Astrocyte (in vitro differentiated cells and primary cell): ENCODE measurements at places on chromosomes 5 and 9. TPM values are rescaled to one million over a fixed set of nuclear protein-coding genes. Genes with fewer than 3 reads are reported as not detected.

The DMRTA1 gene
- total RNA-seq = 6.1 and 6.2 TPM in 2 replicates

- H3K27me3 ChIP-seq = no peaks in the 10 kb centered on the region
- H3K4me3 ChIP-seq = no peak overlapping the region
- no peaks in the 10 kb centered on the region for H3K36me3 ChIP-seq
- no peak overlapping the region for H3K27ac ChIP-seq
These were observed 48.8 kb upstream of the JAK2 start for GRCh38 chr9:4936277-4936676.

DNA sequence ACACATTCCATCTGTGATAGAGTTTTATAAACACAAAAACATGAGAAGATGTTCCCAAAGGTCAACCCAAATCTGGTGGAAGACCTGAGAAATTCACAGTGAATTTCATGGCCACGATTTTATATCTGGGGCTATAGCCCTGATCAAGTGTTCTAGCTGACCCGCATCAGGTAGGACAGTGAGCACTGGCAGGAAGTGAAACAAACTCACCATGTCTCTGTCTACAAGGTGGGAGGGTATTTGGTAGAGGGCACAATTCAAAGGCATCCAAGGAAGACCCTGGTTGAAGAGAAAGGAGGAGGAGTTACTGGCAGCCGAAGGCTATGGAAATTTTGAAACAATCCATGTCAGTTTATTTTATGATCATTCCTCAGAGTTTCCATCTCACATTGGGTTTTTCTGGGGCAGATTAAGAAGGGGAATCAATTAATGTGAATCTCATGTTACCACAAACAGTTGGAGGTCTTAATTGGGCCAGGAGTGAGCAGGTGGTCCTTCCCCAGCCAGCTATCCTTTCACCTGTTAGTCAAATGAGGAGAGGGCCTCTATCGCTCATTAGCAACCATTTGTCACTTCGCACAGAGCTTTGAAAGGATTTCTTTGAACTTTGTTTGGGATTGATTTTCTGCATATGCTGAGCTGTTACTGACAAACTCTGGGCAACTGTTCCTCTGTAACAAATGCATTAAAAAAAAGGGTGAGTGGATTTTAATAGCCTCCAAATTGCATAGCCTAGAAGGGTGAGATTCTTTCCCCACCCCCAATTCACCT lies 612.0 kb upstream of the CLINT1 start:
- no peaks in the 10 kb centered on the region for H3K36me3 ChIP-seq
- no peak overlapping the region for H3K27ac ChIP-seq
- no peak for DNase-seq
- H3K4me1 ChIP-seq = no peaks in the 10 kb centered on the region
- H3K4me3 ChIP-seq = no peak overlapping the region

DNA sequence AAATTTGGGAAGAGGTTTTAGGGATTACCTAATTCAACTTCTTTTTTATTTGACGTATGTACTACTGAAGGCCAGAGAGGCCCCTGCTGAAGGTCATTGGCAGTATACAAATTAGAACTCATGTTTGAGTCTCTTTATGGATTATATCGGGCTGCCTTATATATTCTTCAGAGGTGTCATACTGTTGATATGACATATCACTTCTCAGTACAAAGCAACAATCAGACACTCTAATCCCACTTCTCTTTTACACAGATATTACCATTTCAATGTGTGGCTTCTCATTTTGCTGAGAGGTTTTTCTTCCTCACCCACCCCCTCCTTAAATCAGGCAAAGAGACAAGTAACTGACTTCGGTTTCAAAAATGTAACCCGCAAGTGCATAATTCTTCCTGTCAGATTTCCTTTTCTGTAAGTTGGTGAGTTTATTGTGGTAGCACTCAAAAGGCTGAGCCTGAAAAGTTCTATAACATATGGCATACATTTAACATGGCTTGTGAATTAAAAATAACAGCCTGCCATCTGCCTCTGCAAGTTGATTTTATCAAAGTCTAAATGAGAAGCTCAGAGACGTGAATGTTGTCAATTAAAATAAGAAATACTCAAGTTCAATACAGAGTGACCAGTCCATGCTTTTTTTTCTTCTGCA lies 163.6 kb upstream of the RORB start:
- no peaks in the 10 kb centered on the region for H3K4me1 ChIP-seq
- no peaks in the 10 kb centered on the region for H3K27me3 ChIP-seq
- no peak for DNase-seq
- no peaks in the 10 kb centered on the region for H3K36me3 ChIP-seq
- H3K4me3 ChIP-seq = no peak overlapping the region

The PCDHGC4 gene
- total RNA-seq = 6.6 and 7.4 TPM in 2 replicates

DNA sequence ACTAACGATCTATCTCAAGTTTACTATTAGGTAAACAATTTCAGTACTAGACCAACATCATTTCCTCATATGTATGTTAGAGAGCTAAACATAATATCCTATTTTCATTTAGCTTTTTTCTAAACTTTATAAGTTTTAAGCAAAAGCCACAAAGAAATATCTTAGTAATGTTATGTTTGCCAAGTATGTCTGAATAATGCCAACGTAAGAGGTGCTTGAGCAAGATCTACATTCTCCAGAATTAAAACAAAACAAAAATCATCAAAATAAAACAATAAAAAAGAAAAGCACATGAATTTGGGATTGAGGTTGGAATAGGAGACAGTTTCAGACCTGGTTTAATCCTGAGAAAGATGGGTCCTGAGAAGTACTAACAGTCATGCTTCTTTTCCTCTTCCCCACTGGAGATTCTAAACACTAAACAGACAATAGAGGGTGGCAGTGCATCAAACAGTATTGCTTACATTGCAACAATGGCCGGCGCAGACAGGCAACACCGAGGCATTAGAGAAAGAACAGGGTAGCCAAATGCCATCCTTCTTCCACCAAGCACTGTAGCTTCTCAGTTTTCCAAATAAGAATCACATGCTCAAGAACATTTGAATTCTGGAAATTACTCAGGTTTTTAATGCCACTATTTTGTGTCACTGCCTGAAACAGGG lies 33.6 kb downstream of the CSNK1A1 start:
- no peak overlapping the region for H3K4me3 ChIP-seq
- no peaks in the 10 kb centered on the region for H3K27me3 ChIP-seq
- peaks cover 23% of the 10 kb centered on the region for H3K36me3 ChIP-seq
- no peak for DNase-seq
- no peak overlapping the region for H3K27ac ChIP-seq
- H3K4me1 ChIP-seq = peaks cover 15% of the 10 kb centered on the region
